ENCODE measurements at places on chromosomes 2 and 18. TPM values are rescaled to one million over a fixed set of nuclear protein-coding genes. Genes with fewer than 3 reads are reported as not detected.

Gene TRMT61B
- total RNA-seq = 12.8 TPM

Gene DHX57
- 13.5 TPM for total RNA-seq

Gene USP37
- 7.0 TPM for total RNA-seq

Gene KCNF1
- not detected for total RNA-seq

Gene LBH
- total RNA-seq = 2.4 TPM

Gene B3GNT7
- 2.1 TPM for total RNA-seq

Gene SPC25
- total RNA-seq = 11.7 TPM

Gene UGT1A4
- 7.4 TPM for total RNA-seq

Gene ANKRD30BL
- not detected for total RNA-seq

Gene LGALSL
- total RNA-seq = 16.4 TPM

Gene SLC38A11
- 0.47 TPM for total RNA-seq

Gene MATN3
- 0.92 TPM for total RNA-seq

- no peak for DNase-seq
Measured at GRCh38 chr2:169046440-169047151, 15.5 kb upstream of the ABCB11 start.

DNA sequence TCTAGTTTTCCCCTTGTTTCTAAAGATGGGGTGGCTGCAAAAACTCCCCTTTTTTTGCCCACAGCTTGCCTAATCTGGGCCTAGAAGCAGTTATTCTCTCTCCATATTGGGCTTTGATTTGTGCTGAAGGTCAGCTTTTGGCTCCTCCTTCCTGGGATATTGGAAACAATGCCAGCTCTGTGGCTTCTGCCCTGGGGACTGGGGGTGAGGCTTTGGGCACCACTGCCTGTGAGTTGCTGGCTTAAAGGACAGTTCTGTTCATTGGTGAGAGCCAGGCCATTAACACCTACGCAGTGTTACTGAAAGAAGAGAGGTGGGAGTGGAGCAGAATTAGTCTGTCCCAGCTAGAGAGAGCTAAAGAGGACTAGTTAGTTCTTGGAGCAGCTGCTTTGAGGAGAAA is 4.3 kb downstream of the UBXN2A start:
- no peak for DNase-seq

DNA sequence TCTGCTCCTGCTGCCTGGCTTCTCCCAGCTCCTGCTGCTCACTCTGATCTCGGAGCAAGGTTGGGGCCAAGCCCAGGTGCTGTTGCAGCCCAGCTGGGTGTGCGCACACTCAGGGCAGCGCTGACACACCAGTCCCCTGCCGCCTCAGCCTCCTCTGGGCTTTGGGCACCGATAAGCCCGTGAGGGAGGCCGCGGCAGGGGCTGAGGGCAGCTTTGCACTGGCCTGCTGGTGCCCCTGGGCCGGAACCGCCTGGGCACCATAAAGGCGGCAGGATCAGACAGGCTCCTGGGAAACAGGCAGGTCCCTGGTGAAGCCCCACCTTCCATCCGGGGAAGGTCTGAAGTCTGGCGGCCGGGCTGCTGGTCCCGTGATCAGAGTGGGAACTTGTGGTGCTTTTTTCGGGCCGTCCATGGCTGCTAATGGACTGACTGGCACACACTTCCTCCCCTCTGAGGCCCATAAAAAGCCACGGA is 14.1 kb upstream of the EML6 start:
- DNase-seq = no peak

DNA sequence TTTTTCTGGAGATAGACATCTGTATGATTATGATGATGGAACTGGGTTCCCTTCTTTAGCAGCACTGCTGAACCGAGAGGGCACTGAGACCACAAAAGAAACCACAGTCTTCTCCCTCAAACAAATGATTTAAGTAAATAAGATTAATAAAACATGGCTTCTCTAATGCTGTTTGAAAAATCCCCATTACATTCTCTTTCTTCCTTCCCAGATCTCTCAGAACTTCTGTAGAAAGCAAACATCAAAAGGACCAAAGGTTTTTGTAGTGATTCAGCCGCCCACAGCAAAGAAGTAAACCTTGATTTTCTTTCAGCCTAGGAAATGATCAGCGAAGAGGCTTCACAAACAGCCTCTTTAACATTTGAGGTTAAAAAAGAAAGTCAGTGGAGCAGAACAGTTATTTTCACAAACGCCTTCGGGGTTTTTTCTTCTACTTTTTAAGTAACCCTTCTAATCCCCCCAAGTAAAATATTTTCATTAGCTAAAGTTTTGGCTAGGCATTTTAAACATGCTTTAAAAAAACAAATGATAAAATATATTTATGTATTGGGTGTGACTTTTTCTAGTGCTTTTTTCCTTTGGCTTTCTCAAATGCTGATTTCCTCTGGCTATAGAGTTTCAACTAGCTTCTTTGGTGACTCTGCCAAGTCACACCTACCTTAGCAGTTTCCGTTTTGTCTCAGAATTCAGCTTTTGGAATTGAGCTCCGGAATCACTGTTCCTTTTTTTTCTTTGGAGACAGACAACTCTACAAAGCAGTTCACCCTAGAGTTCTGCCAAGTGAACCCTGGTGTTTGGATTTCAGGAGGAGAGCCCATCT is 89.6 kb downstream of the UPP2 start:
- no peak for DNase-seq

GRCh38 chr2:148561389-148561788 is 83.2 kb upstream of the EPC2 start:
- no peak for DNase-seq

- no peak for DNase-seq
Measured at GRCh38 chr2:191983186-191983585, 136.3 kb upstream of the CAVIN2 start.

DNA sequence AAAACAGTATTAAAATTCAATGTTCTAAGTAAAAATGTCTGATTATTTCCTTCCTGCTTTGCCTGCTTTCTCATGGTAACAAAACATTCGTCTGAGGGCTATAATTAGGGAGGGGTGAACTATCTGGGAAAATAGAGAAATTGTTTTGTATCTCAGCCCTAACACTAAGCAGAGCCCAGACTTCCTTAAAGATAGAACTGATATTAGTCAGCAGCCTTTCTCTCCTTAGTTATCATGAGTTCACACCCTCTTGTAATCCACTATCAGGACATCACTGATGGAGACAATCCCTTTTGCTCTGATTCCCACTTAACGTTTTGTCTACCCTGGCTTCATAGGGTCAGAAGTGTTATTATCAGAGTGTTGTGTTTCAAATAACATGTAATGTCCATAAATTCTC is 701.1 kb upstream of the ZEB2 start:
- no peak for DNase-seq

DNA sequence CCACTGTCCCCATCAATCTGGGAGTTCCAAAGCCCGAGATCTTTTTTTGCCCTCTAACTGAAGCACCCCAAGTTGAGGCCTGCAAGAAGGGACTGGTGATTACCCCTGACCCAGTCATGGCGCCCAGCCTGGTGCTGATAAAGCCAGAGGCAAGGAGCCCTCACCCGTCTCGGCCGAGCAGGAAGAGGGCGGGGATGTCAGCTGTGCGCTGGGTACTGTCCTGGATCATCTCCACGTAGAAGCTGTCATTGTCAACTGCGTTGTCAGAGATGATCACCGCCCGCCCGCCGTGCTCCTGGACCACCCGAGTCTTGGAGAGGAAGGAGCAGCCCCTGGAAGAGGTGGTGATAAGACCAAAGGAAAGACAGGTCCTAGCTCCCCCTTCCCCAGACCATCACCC is 4.4 kb downstream of the PRADC1 start:
- no peak for DNase-seq

- DNase-seq = no peak
Measured at GRCh38 chr18:59744271-59744721, 47.1 kb upstream of the CCBE1 start.

GRCh38 chr18:58552057-58552461 is 76.8 kb downstream of the ALPK2 start:
- no peak for DNase-seq

DNA sequence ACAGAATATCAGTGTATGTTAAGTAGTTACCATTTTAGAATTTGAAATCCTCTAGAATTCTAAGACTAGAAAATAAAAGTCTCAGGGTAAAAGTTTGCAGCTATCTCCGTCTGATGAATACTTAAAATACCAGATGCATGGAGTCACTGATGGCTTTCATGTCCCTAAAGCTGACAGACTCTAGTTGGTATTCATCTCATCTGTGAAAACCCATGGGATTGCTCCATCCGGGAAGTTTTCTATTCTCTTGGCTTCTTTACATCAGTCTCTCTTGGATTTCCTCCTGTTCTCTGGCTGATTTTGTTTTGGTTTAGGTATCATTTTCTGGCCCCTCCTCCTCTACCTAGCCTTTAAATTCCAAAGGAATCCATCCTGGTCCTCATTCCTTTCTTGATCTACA is 465.6 kb upstream of the POU3F3 start:
- no peak for DNase-seq

- no peak for DNase-seq
Measured at GRCh38 chr2:134395779-134396178, 141.9 kb downstream of the MGAT5 start.

- DNase-seq = no peak
Measured at GRCh38 chr2:211901226-211901846, 637.3 kb downstream of the ERBB4 start.

- DNase-seq = no peak
Measured at GRCh38 chr2:187150670-187151069, 297.4 kb downstream of the CALCRL start.

DNA sequence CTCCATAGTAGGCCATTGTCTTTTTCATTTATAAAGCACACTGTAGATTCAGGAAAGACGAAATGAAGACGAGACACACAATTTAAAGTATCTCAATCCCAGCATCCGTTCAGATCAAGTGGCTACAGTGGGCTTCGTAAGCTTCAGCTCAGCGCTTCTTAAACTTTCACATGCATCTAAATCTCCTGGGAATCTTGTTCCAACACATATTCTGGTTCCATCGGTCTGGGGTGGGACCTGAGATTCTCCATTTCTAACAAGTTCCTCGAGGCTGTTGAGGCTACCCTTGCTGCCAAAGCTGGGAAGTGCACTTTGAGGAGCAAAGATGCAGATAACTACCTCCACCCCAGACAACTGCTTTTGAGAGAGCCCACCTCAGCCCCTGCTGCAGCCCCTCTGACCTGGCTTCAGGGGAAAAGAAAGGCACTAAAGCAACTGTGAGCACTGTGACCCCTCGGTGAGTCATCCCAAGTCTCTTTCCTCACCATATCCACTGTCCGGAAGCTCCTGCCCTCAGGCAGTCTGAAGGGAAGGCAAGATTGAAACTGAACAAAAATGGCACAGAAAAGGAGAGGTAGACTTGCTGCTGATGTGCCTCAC is 201.1 kb upstream of the FBXO11 start:
- DNase-seq = no peak

GRCh38 chr2:75311521-75311920 is 112.2 kb upstream of the TACR1 start:
- DNase-seq = no peak

GRCh38 chr2:96801786-96802595 is 14.1 kb upstream of the CNNM3 start:
- DNase-seq = no peak

- no peak for DNase-seq
Measured at GRCh38 chr2:200695601-200696000, 109.8 kb downstream of the AOX1 start.

GRCh38 chr2:116692988-116693387 is 1121.5 kb upstream of the DDX18 start:
- DNase-seq = no peak

GRCh38 chr2:96264656-96265348 is 995 bp downstream of the TMEM127 start:
- DNase-seq = no peak

GRCh38 chr2:69768235-69768634 is 26.3 kb downstream of the ANXA4 start:
- no peak for DNase-seq
